ENCODE measurements at places on chromosomes 1 and 21. TPM values are rescaled to one million over a fixed set of nuclear protein-coding genes. Genes with fewer than 3 reads are reported as not detected.
A peak's percentile ranks its signal among the peaks of the same experiment; 100 is the strongest.

Gene B3GALT5
- total RNA-seq = 0.18 TPM

Gene FAM3B
- total RNA-seq = not detected

Gene TRNP1
- 68.6 TPM for total RNA-seq

GRCh38 chr1:67300561-67300960 is 7.1 kb upstream of the IL12RB2 start:
- no peak for DNase-seq

- peak; percentile 23 for DNase-seq
Observed at GRCh38 chr1:72485801-72486200, 203.5 kb upstream of the NEGR1 start.

Gene C1orf53
- total RNA-seq = 4.2 TPM

- no peak for DNase-seq
Observed at GRCh38 chr1:119485201-119485600, 21.8 kb upstream of the HSD3B1 start.

Gene ADAMTS4
- total RNA-seq = 0.72 TPM
